ENCODE measurements at places on chromosomes 5 and 9. TPM values are rescaled to one million over a fixed set of nuclear protein-coding genes. Genes with fewer than 3 reads are reported as not detected.

Gene ATP10B
- 7.4 TPM for total RNA-seq

Gene SPINK9
- total RNA-seq = not detected

DNA sequence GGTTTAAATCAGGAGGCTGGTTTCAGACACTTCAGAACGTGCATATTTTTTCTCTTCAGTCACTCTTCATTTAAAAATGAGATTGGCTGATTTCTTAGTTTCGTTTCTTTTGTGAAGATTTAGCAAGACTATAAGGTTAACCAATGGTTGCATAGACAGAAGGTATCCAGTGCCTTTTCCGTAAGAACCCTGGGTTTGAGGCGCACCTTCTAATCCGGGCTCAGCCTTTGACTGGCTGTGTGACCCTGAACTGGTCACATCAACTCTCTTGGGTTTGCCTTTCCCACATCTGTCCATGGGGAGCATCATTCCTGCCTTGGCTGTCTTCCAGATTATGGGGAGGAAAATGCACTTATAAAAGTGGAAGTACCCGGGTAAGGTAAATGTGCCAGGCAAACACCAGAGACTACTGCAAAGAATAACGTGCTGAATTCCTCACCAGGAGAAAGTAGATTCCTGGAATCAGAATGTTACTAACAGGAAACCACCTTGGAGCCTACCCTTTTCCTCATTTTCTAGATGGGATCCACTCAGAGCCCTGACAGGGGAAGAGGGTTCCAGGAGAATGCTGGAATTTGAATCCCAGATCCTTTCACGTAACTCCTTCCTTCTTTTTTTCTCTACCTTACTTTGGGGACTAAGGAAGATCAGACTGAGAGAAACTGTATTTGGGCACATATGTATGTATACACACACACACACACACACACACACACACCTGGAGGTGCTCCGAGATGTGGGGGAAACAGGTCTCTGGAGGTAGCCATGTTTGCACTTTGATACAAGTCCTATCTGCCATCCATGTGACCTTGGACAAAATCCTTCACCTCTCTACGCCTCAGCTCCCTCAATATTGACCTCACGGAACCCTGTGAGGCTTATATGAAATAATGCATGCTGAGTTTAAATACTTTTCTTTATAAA, 6.8 kb downstream of the HAND1 start:
- DNase-seq = no peak

- DNase-seq = no peak
Observed at GRCh38 chr5:175146733-175147132, 297.2 kb downstream of the DRD1 start.
